Skeletal muscle cell (primary cell): ENCODE measurements at places on chromosomes 3 and 15.

GRCh38 chr15:36498401-36498800, 81.0 kb upstream of the CDIN1 start:
- no peak for DNase-seq

DNA sequence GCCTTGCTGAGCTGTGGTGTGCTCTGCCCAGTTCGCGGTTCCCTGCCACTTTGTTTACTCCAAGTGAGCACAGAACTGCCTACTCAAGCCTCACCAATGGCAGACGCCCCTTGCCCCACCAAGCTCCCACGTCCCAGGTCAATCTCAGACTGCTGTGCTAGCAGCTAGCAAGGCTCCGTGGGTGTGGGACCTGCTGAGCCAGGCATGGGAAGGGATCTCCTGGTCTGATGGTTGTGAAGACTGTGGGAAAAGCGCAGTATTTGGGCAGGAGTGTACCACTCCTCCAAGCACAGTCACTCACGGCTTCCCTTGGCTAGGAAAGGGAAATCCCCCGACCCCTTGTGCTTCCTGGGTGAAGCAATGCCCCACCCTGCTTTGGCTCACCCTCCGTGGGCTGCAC, 45.0 kb downstream of the SLC12A6 start:
- no peak for DNase-seq

GRCh38 chr3:71370467-71370866, 213.1 kb downstream of the FOXP1 start:
- DNase-seq: no peak

GRCh38 chr15:44788748-44789147, 52.4 kb downstream of the TRIM69 start:
- no peak for DNase-seq

GRCh38 chr3:37024092-37024491, 30.8 kb downstream of the MLH1 start:
- DNase-seq: no peak

GRCh38 chr3:32852146-32852545, 34.3 kb downstream of the TRIM71 start:
- no peak for DNase-seq

GRCh38 chr3:139547666-139548065, 8.1 kb upstream of the RBP1 start:
- no peak for DNase-seq

DNA sequence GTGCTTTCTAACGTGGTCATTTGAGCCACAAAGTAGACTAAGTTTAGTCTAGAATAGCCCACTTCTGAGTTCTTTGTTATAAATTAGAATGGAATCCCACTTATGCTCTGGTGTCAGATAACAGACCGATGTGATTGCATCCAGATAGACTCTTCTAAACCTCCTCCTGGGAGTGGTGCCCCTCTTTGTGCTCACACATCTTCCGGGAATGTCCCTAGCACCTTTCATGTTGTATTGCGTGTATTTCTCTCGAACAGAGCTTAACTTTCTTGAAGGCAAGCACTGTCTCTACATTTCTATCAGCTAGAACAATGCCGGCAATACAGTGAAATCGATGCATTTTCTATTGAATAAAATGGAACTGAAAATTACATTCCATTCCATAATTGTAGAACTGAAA, 23.0 kb downstream of the CP start:
- DNase-seq: peak; percentile 22

- no peak for DNase-seq
Measured at GRCh38 chr3:32575451-32576113, 4.9 kb upstream of the DYNC1LI1 start.

DNA sequence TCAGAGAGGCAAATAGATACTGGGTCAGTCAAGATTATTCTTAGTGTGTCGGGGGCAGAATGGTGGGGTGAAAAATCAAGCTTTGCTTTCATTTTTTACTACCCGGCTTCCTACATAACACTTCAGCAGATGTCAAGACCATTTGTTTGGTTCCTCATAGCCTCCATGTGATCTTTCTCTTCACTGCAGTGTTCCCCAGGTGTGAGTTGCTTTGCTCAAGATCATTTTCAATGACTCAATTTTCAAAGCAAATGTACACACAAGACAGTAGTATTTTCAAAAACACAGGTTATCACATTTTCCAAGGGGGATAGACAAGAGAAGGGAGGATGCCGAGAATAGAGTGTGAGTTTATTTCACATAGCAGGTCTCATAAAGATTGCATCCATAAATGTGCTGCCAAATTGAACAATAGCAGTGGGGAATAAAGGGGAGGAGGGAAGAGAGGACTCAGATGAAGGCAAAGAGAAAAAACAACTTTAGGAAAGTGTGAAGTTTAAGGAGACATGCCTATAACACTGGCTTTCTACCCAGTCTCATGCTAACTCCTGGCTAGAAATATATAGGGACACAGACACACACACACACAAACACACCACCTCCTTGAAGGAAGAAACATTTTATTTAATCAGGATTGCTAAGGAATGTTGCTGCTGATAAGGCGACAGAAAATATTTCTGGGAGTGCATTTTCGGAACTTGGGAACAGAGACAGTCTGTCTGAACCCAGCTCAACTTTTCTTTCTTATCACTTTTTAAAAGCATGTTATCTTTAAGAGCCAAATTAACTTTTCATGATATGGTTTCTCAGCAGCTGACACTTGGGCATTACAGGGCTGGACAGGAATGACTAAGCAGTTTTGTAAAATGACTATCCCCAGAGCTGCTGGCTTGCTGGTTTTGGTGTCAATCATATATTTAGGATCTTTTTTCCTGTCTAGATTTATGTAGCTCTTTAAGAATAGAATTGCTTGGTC, 402.4 kb downstream of the RBMS3 start:
- DNase-seq: no peak

DNA sequence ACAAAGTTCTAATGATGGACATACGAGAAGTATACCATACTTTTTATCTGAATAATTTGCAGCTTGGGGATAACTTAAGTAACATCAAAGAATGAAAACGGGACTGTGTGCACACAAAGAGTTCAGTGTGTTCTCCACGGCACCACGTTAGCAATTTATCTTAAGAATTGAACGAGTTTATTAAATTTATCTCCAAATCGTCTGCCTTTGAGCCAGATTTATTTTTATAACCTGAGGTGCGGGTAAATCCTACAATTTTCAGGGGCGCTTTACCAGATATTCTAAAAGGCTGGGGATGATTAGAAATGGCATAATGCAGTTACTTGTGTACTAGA, 3.5 kb downstream of the CHD2 start:
- DNase-seq: no peak

DNA sequence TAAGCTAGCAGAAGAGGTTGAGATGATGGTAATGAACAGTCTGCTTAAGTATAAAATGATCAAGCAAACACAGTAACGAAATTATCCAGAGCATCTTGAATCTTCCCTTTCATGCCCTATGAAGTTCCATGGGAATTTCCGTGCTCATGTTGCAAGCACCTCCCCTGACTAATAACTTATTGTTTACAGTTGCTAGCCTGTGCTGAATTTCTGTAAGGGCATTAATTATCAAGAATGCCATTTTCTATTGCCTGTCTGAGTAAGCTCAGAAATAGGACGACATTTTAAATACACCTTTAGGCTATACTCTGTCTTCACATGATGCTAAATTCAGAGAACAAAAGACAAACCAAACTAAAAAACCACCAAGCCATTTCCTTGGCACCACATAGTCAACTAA, 257.5 kb upstream of the LRTM1 start:
- DNase-seq: no peak

- no peak for DNase-seq
Measured at GRCh38 chr3:120368172-120368571, 19.0 kb upstream of the LRRC58 start.

DNA sequence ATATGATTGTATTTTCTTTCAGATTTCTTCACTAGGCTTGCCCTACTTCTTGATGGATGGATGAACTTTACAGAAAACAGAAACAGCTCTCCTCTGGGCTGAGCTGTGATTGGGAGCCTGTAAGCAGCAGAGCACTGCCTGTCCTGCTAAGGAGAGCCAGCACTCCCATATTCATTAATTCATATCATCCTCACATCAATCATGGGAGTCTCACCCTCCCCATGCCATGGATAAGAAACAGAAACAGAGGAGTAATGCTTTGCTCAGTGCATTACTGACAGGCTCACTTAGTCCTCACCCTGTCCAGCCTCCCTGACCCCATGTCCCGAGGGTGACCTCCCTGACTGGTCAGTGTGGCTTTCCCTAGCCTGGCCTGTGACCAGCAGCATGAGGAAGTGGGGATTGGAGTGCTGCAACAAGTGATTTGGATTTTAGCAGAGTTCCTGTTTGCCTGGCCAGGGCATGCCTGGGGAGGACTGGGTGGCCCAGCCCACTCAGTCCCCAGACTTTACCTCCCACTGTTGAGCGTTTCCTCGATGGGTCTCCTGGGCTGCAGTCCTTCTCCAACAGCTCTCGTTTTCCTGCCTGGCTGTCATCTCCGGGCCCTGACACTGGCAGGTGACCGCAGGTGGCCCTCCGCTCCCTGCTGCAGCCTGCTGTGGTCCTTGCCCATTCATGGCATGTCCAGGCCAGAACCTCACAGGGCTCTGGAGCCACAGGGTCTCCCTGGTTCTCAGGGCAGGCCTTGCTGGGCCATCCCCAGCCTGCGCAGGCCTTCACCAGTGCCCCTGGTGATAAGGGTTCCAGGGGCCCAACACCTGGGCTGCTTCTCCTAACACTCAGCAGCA, 1.3 kb upstream of the TMIE start:
- no peak for DNase-seq

GRCh38 chr3:4805662-4806061, 173.6 kb upstream of the BHLHE40 start:
- DNase-seq: no peak

DNA sequence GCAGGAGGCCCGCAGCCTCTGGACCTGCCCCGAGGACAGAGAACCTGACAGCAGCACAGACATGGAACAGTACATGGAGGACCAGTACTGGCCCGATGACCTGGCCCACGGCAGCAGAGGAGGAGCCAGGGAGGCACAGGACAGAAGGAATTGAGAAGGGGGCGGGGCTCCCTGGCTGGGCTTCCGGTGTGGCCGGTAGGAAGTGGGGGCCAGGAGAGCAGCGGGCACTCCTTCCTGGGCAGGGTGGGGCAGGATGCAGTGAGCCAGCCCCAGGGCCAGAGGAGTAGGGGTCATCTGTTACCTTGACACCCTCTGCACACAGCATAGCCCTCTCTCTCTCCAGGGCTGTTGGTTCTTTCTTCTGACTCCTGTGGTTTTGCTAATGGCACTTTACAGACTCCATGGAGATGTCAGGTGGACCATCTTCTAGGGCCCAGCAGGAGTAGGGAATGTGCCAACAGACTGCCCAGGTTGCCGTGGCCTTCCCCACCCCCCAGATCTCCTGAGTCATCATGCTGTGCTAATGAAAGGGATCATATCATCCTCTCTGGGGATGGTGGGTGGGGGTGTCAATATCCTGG, 8.6 kb upstream of the ISG20 start:
- DNase-seq: no peak

DNA sequence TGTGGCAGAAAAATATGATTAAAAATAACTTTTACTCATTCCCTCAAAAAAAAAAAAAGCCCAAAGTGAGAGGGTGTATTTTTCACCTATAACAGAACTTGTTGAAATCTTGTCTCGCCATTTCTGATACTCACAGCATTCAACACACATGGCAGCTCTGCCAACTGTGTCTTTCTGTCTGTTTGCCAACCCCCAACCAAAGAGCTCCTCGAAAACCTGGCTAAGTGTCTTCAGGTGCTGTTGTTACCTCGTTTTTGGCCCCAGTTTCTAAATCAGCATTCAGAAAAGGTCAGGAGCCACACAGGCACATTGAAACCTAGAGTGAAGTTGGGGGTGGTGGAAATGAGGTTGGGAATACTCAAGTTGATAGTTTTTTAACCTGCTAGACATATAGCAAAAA, 123.5 kb downstream of the TMEM108 start:
- DNase-seq: no peak

DNA sequence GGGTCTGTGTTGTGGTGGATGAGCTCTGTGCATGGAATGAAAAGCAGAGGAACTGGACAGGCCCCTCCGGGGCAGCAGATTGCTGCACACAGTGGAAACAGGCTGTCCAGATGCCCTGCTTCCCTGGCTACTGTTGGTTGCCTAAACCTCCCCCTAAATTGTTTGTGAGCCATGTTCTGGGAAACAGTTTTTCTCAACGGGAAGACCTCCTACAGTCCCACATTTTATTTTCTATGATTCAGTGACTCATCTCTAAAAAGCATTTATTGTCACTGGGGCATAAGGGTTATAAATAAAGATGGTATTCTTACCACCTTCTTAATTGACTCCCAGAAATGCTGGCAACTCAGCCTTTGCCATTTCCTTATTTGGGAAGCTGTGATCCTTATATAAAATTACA, 20.3 kb upstream of the PTPN9 start:
- no peak for DNase-seq

DNA sequence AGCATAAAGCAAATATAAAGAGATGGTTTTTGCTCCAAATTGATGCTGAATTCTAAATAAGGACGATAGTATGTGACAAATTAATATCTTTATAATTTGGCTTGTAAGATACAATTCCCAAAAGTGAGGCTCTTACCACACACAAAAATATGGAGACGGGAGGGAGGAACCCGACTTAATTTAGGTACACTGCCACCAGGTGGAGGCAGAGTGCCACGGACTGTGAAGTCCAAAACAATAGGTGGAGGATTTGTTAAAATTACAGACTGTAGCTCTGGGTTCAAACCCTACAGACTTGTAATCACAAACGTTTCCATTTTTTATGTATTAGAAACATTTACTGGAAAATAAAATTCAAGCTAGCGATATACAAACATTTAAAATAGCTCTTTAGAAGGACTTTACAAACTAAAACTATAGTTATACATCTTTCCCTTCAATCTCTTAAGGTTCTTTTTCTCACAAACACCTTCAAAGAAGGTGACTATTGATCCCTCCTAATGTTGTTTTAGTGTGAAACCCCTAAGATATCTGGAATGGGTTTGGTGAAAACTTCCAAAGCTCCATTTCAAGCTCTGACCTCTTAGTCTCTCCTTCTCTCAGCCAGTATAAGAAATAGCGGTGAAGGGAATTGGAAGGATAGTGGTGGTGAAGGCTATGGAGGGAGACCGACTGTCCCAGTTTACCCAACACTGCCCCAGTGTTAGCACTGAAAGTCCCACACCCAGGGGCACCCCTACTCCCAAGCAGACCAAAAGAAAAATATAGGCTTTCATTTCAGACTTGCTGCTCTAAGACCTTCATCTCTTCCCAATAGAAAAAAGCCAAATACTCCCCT, 89.7 kb downstream of the AQP9 start:
- no peak for DNase-seq

- no peak for DNase-seq
Measured at GRCh38 chr15:31977812-31978661, 52.3 kb upstream of the CHRNA7 start.

GRCh38 chr15:92033723-92034122, 180.2 kb downstream of the SLCO3A1 start:
- no peak for DNase-seq

DNA sequence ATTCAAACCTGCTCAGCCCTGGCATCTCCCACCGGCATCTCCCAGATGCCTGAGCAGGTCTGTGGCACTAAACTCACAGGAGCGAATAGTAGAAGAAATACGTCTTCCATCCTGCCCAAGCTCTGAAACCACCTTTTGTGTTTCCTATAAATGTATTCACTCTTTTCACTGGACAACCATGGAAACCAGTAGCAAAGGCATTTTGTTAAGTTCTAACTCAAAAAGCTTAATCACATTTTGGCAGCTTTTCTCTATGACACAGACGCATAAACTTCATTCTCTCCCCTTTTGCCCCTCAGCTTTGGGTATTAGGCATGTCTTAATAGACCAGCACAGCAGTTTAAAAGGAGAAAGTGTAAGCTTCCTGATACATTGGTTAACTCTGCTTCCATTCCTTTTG, 24.5 kb upstream of the ARNT2 start:
- no peak for DNase-seq
